Right ventricle myocardium inferior (tissue), 1 donor: ENCODE measurements at places on chromosomes 16 and 17. TPM values are rescaled to one million over a fixed set of nuclear protein-coding genes. Genes with fewer than 3 reads are reported as not detected.

DNA sequence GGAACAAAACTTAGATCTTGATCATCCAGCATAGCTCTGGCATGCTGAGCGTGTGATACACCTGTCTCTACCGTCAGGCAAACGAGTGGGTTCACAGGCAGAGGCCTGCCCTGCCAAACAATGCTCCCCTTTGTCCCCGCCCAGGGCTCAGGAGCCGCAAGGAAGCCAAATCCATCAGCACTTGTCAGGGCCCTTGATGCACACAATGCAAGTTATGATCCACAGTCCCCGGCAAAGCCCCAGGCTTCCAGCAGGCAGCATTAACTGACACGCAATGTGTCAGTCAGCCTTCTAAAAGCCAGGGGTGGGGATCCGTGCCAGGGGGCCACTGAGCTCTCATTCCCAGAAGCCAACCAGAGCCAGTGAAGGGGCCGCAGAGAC is 460.9 kb downstream of the SLC39A11 start:
- DNase-seq: no peak

DNA sequence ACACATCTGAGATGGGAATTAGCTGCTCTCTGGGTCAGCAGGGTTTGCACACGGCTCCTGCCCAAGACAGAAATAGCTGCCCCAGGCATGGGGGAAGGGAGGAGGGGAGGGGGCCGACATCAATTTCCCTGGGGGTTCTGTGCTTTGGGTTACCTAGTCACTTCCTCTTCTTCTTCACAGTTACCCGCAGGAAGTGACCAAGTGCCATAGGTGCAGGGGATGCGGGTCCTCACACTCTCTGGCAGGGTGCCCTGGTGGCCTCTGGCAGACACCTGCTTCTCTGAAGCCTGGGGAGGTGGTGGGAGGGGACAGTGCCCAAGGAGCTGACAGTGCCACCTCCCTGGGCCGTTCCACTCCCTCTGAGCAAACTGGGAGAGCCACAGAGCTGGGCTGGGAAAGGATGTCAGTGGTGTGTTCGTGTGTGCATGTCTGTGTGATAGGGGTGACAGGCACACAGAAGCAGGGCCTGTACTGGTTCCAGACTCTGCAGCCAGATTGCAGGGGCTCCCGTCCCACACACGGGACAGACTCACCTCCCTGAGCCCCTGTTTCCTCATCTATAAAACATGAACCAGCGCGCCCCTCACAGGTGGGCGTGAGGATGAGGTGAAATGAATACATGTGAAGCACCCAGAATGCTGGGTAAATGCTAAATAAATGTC is 18.2 kb downstream of the SCN4A start:
- no peak for DNase-seq

- no peak for DNase-seq
Measured at GRCh38 chr17:74971069-74971841, 1.3 kb downstream of the HID1 start.

DNA sequence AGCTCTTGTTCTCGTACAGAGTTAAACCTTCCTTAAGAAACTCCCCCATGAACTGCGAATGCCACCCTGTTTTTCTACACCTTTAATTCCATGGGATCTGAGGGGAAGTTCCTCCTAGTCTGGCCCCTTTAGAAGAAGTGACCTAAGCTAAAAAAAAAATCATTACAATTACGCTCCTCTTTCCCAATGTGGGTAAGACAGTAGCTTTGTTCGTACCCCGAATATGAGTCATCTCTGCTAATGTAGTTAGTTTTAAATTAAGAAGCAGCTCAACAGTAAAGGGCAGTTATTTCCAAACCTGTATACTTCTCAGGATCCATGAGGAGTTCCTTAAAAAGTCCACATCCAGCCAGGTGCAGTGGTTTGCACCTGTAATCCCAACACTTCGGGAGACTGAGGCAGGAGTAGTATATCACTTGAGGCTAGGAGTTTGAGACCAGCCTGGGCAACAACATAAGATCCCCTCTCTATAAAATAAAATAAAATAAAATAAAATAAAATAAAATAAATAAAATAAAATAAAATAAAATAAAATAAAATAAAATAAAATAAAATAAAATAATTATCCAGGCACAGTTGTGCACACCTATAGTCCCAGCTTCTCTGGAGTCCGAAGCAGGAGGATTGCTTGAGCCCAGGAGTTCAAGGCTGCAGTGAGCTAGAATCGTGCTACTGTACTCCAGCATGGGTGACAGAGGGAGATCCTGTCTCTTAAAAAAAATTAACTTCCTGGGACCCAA is 26.1 kb downstream of the RCVRN start:
- no peak for DNase-seq

- DNase-seq: no peak
Measured at GRCh38 chr16:11295672-11296071, 14.5 kb upstream of the PRM1 start.

GRCh38 chr16:55326261-55327092 is 2.5 kb downstream of the IRX6 start:
- DNase-seq: no peak

- DNase-seq: no peak
Measured at GRCh38 chr16:84851192-84852127, 31.7 kb downstream of the CRISPLD2 start.

- no peak for DNase-seq
Measured at GRCh38 chr16:73019457-73020362, 28.2 kb downstream of the ZFHX3 start.

- peak; percentile 82 for DNase-seq
Measured at GRCh38 chr16:58628845-58629732, 537 bp downstream of the CNOT1 start.

- no peak for DNase-seq
Measured at GRCh38 chr17:45784741-45785479, 790 bp downstream of the CRHR1 start.

GRCh38 chr17:41613277-41614082 is 913 bp upstream of the KRT16 start:
- no peak for DNase-seq

- no peak for DNase-seq
Measured at GRCh38 chr17:1379208-1379929, 20.7 kb downstream of the YWHAE start.

KRT27 gene
- total RNA-seq: not detected

ATP1B2 gene
- 3.8 TPM for total RNA-seq

SLC16A5 gene
- 7.1 TPM for total RNA-seq

MT1F gene
- 2.2 TPM for total RNA-seq

CTRB1 gene
- not detected for total RNA-seq

NPIPB5 gene
- 37.9 TPM for total RNA-seq
